8988T (cell line): ENCODE measurements at places on chromosomes 2 and 18.

DNA sequence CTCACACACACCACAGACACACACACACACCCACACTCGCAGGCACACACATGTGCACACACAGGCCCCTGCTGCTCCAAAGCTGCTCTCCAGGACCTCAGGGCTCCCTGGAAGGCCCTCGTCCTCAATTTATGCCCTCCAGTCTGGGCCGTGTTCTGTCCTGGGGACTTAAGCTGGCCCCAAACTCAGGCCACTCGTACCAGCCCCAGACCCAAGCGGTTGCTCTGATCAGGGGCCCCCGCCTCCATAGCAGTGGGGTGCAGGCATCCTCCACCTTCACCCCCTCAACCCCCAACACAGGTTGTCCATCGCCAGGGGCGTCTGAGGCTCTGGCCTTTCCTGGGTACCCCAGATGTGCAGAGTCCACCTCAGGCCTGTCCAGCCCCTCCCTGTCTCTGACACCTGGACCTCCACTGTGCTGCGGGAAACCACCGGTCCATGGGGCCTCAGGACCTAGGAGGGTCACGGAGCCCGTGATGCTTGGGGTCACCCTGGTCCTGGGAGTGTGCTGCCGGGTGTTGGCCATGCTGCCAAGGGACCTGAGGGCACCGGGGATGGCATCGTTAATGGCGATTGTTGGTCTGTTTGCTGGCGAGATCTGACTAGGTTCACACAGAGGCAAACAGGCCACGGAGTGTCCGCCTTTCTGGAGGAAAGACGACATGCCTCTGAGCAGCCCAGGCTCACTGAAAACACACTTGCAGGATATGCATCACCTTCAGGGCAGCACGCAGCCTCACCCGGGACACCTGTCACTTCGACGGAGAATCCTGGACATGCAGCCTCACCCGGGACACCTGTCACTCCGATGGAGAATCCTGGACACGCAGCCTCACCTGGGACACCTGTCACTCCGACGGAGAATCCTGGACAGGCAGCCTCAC lies 155.6 kb downstream of the NDUFA10 start:
- no peak for DNase-seq

DNA sequence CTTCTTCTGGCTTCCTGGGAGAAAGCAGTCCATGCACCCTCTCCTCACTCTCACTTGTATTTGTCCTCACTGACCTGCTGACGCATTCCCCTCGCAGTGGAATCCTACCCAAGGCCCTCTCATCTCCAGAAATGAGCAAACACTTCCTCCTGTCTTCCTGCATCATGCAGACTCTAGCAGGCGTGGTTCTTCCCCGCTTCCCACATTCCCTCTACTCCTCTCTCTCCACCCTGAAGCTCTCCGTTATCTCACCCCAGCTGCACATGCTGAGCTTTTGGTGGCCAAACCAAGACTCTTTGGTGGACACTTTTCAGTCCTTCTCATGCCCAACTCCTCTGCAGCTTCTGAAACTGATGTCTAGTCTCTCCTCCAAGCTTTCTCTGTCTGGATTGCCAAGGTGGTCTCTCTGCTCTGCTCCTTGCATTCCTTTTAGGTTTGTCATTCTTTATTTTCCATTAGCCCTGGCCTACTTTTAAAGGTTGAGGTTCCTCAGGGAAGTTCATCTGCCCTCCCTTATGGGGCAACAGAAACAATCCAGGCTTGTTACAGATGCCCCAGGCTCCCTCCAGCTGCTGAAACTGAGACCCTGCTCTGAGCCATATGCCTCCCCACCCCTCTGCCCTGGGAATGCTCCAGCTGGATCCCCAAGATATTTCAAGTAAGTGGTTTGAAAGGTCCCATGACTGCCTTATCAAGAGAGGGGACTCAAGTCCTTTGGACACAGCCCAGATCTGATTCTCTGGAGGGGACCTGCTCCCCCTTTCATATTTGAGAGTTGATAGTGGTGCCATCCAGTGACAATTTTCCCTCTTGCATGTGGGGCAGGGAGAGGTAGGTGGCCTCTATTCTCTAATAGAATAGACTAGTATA lies 835 bp upstream of the IL18RAP start:
- no peak for DNase-seq

- no peak for DNase-seq
Measured at GRCh38 chr2:18094277-18094676, 215.8 kb downstream of the KCNS3 start.

DNA sequence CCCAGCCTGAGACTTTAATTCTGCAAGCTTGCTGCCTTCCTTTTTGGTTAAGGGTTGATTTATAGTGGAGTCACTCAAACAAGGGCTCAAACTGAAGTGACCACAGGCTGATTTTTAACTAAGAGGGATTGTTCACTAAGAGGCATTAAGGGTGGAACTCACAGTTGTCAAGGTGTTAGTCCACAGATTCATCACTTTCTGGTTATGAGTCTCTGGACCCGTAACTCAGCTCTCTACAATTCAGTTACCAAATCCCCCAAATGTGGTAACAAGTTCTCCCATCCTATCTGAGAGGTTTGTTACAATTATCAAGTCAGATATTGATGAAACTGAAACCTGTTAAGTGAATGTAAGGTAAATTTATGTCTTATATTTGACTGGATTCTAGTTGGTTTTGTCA lies 185.9 kb upstream of the KLHL14 start:
- DNase-seq = no peak

DNA sequence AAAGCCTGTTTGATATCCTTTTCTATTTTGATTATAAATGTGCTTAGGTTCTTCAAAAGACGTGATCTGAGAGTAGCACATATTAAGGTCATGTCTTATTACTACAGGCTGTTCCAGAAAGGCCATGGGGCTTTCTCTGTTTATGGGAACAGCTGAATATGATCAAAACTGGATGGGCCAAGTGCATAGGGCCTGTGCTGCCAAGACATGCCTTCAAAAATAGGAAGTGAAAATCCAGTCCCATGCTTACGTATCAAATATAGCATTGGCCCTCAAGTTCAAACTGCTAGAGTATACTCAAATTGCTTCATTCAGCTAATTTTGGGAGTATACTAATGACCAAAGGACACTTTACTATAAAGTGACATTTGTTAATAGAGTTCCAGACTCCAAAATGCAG lies 24.1 kb downstream of the SLC25A52 start:
- no peak for DNase-seq

- no peak for DNase-seq
Measured at GRCh38 chr2:8671802-8672201, 10.1 kb upstream of the ID2 start.

DNA sequence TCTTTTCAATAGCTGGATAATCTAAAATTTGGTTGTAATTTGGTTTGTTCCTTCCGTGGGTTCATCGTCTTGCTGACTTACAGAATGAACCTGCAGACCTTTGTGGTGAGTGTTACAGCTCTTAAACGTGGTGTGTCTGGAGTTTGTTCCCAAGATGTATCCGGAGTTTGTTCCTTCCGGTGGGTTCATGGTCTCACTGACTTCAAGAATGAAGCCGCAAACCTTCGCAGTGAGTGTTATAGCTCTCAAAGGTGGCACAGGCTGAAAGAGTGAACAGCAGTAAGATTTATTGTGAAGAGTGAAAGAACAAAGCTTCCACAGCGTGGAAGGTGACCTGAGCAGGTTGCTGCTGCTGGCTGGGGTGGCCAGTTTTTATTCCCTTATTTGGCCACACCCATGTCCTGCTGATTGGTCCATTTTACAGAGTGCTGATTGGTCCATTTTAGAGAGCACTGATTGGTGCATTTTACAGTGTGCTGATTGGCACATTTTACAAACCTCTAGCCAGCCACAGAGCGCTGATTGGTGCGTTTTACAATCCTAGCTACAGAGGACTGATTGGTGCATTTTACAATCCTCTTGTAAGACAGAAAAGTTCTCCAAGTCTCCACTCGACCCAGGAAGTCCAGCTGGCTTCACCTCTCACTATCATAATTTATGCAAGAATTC lies 16.6 kb downstream of the RALB start:
- no peak for DNase-seq
